ENCODE measurements at places on chromosomes 2 and 18.

DNA sequence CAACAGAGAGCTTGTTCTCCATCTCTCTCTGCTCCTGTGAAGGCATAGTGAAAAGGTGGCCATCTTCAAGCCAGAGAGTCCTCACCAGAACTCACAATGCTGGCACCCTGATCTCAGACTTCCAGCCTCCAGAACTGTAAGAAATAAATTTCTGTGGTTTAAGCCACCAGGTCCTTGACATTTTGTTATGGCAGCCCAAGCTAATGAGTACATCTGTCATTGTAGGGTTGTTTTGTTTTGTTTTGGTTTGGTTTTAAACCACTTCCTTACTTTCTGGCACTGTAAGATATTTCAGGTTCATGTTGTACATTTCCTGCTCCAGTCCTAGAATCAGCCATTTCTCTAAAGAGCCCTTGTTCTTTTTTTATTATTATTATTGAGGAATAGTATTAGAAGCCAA is 171.2 kb downstream of the CPS1 start:
- H3K4me3 ChIP-seq, result no peak overlapping the region
- no peaks in the 10 kb centered on the region for H3K36me3 ChIP-seq
- H3K27me3 ChIP-seq, result no peaks in the 10 kb centered on the region
- H3K4me1 ChIP-seq, result no peaks in the 10 kb centered on the region
- H3K27ac ChIP-seq, result no peak overlapping the region

GRCh38 chr2:241036964-241037421 is 38.6 kb downstream of the SNED1 start:
- H3K27ac ChIP-seq, result no peak overlapping the region
- H3K4me3 ChIP-seq, result no peak overlapping the region
- H3K4me1 ChIP-seq, result no peaks in the 10 kb centered on the region
- DNase-seq, result no peak
- H3K36me3 ChIP-seq, result no peaks in the 10 kb centered on the region

GRCh38 chr18:10035281-10035991 is 121.6 kb downstream of the VAPA start:
- DNase-seq, result peak; percentile 57
- H3K27ac ChIP-seq, result no peak overlapping the region
- H3K27me3 ChIP-seq, result no peaks in the 10 kb centered on the region
- H3K4me3 ChIP-seq, result no peak overlapping the region
- peaks cover 11% of the 10 kb centered on the region for H3K4me1 ChIP-seq

DNA sequence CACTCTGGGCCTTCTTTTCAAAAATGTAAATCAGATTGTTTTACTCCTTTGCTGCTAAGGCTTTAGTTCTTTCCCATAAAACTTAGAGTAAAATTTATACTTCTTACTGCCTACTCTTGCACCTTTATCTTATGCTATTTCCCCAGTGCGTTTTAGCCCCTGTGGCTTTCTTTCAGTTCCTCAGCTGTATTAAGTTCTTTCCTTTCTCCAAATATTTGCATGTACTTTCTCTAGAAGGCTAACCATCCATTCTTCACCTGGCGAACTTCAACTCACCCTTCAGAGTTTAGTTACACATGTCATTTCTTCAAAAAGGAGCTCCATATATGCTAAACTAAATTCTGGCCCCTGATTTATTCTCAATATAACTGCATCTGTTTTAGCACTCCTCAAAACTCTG is 160.7 kb downstream of the FSHR start:
- no peaks in the 10 kb centered on the region for H3K36me3 ChIP-seq
- no peak for DNase-seq
- H3K27me3 ChIP-seq, result no peaks in the 10 kb centered on the region
- no peak overlapping the region for H3K27ac ChIP-seq
- no peak overlapping the region for H3K4me3 ChIP-seq

GRCh38 chr2:121454549-121455090 is 76.1 kb upstream of the RNU4ATAC start:
- peaks cover 19% of the 10 kb centered on the region for H3K36me3 ChIP-seq
- no peak overlapping the region for H3K27ac ChIP-seq
- H3K27me3 ChIP-seq, result no peaks in the 10 kb centered on the region
- no peak for DNase-seq
- no peaks in the 10 kb centered on the region for H3K4me1 ChIP-seq

DNA sequence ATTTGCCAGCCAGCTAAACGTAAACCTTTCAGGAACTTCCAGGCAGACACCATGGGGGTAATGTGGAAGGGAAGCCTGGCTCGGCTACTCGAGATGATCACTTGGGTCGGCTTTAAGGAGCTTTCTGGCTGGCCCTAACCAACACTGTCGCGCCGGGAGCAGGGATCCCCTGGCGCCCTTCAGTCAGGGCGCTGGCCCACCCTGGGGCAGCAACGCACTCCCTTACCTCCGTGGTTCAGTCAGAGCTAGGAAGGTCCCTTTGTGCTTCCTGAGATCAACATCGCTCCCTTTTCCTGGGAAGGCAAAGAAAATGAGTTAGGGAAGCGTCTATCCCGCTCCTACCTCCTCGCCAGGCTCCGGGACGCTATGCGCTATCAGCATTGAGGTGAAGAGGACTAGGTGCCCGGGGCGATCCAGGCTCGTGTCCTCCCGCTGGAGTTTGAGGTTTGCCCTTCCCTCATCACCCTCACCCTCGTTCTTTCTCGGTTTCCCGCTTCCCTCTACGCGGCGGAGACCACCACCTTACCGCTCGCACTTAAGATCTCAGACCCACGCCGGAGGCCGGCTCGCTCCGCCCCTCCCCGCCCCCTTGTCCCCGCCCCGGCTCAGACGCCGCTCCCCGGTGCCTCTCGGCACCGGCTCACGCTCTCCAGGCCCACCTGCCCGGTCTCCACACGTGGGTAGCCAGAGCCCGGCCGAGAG is 449 bp upstream of the ATRAID start:
- no peaks in the 10 kb centered on the region for H3K27me3 ChIP-seq
- peak overlapping the region; percentile 98 for H3K27ac ChIP-seq
- peaks cover 30% of the 10 kb centered on the region for H3K36me3 ChIP-seq
- peaks cover 59% of the 10 kb centered on the region for H3K4me1 ChIP-seq

GRCh38 chr2:20566331-20566730 is 84.6 kb downstream of the HS1BP3 start:
- no peaks in the 10 kb centered on the region for H3K27me3 ChIP-seq
- no peak overlapping the region for H3K4me3 ChIP-seq
- H3K4me1 ChIP-seq, result peaks cover 13% of the 10 kb centered on the region
- no peaks in the 10 kb centered on the region for H3K36me3 ChIP-seq
- no peak for DNase-seq

- H3K4me1 ChIP-seq, result no peaks in the 10 kb centered on the region
- H3K27me3 ChIP-seq, result peaks cover 37% of the 10 kb centered on the region
- no peak overlapping the region for H3K4me3 ChIP-seq
Observed at GRCh38 chr2:59889305-59889704, 664.1 kb downstream of the BCL11A start.

DNA sequence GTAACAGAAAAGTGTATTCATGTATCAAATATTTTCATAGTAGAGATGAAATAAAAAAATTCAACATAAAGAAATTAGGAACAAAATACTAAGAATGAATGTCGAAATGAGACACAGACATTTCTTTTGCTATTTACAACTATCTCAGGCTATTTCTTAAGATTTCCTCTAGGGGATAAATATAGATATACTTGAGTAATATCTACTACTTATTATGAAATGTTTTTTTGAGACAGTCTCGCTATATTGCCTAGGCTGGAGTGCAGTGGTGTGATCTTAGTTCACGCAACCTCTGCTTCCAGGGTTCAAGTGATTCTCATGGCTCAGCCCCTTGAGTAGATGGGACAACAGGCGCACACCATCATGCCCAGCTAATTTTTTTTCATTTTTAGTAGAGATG is 326.1 kb downstream of the RNF144A start:
- H3K36me3 ChIP-seq, result no peaks in the 10 kb centered on the region
- no peak for DNase-seq
- no peaks in the 10 kb centered on the region for H3K27me3 ChIP-seq

- no peak overlapping the region for H3K27ac ChIP-seq
- H3K36me3 ChIP-seq, result no peaks in the 10 kb centered on the region
- H3K27me3 ChIP-seq, result no peaks in the 10 kb centered on the region
- no peaks in the 10 kb centered on the region for H3K4me1 ChIP-seq
Observed at GRCh38 chr2:1305342-1306013, 107.8 kb upstream of the TPO start.

DNA sequence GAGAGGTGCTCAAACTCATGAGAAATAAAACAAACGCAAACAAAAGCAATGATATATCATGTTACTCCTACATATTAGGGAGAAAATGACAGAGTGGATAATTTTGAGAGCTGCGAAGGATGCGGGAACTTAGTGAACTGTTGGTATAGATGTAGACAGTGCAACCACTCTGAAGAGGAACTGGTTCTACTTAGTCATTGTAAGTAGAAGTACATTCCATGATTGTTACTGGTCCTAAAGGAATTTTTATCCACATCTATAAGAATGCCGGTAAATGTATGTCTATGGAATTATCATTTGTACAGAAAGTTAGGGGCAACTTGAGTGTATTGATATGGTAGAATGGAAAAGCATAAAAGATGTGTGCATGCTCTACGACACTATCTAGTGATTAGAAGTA is 1238.4 kb downstream of the LRP1B start:
- no peaks in the 10 kb centered on the region for H3K36me3 ChIP-seq
- H3K27me3 ChIP-seq, result no peaks in the 10 kb centered on the region
- H3K27ac ChIP-seq, result no peak overlapping the region
- no peak overlapping the region for H3K4me3 ChIP-seq

GRCh38 chr2:120388222-120389035 is 42.5 kb downstream of the INHBB start:
- no peak overlapping the region for H3K4me3 ChIP-seq
- H3K36me3 ChIP-seq, result no peaks in the 10 kb centered on the region
- no peaks in the 10 kb centered on the region for H3K27me3 ChIP-seq
- no peak overlapping the region for H3K27ac ChIP-seq

DNA sequence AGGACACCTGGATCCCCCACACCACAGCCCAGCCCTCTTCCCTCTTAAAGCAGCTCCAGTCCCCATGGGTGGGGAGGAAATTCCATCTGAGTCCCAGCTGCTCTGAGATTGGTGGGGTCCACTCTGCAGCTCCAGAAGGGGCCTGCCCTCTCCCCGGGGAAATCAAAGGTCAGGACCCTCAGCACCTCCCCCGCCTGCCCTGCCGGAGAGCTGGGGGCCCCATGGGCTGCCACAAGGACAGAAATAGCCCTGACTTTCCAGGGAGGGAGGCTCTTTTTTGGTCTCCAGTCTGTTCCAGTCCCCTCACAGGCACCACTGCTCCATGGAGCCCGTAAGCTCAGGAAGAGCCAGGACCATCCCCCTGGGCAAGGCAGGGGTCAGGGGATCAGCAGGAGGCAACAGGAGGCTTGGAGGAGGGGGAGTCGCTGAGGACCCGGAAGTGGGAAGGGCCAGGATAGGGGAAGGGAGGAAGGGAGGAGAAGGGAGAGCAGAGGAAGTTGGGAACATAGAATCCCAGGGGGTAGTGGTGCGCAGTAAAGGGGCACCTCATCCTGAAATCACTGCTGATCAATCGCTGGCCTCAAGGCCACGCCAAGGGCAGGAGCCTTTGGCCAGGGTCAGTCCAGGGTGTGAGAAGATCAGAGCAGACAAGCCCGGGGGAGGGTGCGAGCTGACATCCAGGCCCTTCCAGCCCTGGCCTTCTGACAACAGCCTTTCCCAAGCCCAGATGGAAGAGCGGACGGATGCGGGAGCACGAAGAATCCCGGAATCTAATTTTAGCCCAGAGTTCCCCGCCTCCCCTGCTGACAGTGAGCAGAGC is 7.6 kb downstream of the ADRA2B start:
- no peak overlapping the region for H3K27ac ChIP-seq
- no peaks in the 10 kb centered on the region for H3K27me3 ChIP-seq
- DNase-seq, result no peak
- no peaks in the 10 kb centered on the region for H3K36me3 ChIP-seq
- no peaks in the 10 kb centered on the region for H3K4me1 ChIP-seq
- H3K4me3 ChIP-seq, result no peak overlapping the region

GRCh38 chr18:80159713-80160636 is 50.9 kb downstream of the ADNP2 start:
- H3K27me3 ChIP-seq, result no peaks in the 10 kb centered on the region
- no peak overlapping the region for H3K27ac ChIP-seq
- H3K4me3 ChIP-seq, result no peak overlapping the region
- H3K4me1 ChIP-seq, result peaks cover 6% of the 10 kb centered on the region

GRCh38 chr2:71602581-71602980 is 149.2 kb downstream of the DYSF start:
- peaks cover 5% of the 10 kb centered on the region for H3K4me1 ChIP-seq
- no peak overlapping the region for H3K27ac ChIP-seq
- H3K27me3 ChIP-seq, result no peaks in the 10 kb centered on the region

- no peaks in the 10 kb centered on the region for H3K4me1 ChIP-seq
- no peak for DNase-seq
- H3K27me3 ChIP-seq, result no peaks in the 10 kb centered on the region
- no peak overlapping the region for H3K27ac ChIP-seq
- H3K4me3 ChIP-seq, result no peak overlapping the region
Observed at GRCh38 chr2:218448934-218449333, 30.0 kb downstream of the VIL1 start.

GRCh38 chr2:217316743-217317142 is 456.9 kb upstream of the TNP1 start:
- no peaks in the 10 kb centered on the region for H3K36me3 ChIP-seq
- no peaks in the 10 kb centered on the region for H3K27me3 ChIP-seq
- DNase-seq, result peak; percentile 95
- peaks cover 52% of the 10 kb centered on the region for H3K4me1 ChIP-seq

GRCh38 chr2:77034445-77034844 is 487.7 kb downstream of the LRRTM4 start:
- no peak overlapping the region for H3K4me3 ChIP-seq
- H3K36me3 ChIP-seq, result no peaks in the 10 kb centered on the region
- no peak for DNase-seq
- H3K27ac ChIP-seq, result no peak overlapping the region

DNA sequence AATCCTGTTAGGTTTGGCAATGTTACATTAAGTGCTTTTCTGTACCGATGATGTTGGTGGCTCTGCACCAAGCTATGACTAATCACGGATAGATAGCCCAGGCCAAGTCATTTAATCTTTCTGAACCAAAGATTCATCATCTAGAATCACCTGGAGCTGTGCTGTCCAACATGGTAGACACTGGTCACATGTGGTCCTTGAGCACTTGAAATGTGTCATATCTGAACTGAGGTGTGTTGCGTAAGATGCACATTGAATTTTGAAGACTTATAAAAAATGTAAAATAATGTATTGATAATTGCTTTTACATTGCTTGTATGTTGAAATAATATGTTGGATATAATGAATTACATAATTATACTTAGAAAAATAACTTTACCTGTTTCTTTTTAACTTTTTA is 39.8 kb upstream of the NXPH2 start:
- H3K27ac ChIP-seq, result no peak overlapping the region
- H3K4me1 ChIP-seq, result no peaks in the 10 kb centered on the region
- no peak overlapping the region for H3K4me3 ChIP-seq
- no peak for DNase-seq

Measured in A673 (cell line).